GM23338 (cell line): ENCODE measurements at places on chromosomes 12 and 14. TPM values are rescaled to one million over a fixed set of nuclear protein-coding genes. Genes with fewer than 3 reads are reported as not detected.

DNA sequence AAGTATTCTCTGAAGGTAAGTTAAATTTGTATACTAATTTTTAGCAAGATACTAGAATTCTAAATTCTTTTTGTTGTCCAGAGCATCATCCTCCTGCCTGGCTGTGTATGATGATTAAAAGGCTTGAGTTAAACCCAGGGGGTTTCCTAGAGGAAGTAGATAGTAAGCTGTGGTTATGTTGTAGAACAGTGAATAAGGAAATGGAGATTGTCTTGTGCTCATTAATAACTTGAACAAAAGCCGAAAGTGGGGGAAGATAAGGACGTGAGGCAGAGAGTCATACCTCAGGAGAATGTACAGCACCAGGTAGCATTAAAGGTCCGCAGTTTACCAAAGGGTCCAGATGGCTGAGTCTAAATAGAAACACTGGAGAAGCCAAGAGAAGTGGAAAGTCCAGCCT lies 42.0 kb downstream of the CKB start:
- H3K4me1 ChIP-seq, result no peaks in the 10 kb centered on the region
- DNase-seq, result no peak
- H3K4me3 ChIP-seq, result no peak overlapping the region
- H3K27ac ChIP-seq, result no peak overlapping the region
- H3K27me3 ChIP-seq, result no peaks in the 10 kb centered on the region
- H3K36me3 ChIP-seq, result peaks cover 18% of the 10 kb centered on the region

DNA sequence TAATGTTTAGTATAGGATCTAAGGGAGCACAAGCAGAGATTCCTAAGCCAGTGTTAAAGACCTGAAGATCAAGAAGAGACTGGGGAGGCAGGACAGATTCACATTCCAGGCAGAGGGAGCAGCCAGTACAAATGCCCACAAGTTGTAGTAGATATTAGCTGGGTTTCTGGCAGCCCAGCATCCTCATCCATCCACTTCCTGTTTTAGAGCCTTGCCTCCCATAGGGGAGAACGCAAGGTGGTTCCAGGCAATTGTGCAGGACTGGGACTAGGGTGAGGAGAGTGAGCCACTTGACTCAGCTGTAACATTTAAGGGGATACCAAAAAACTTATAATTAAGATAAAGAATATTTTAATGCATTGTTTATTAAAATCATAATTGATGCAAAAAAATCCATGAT lies 71.3 kb upstream of the PSMA6 start:
- H3K27ac ChIP-seq, result no peak overlapping the region
- no peak for DNase-seq
- no peaks in the 10 kb centered on the region for H3K4me1 ChIP-seq
- no peaks in the 10 kb centered on the region for H3K36me3 ChIP-seq
- H3K4me3 ChIP-seq, result no peak overlapping the region
- no peaks in the 10 kb centered on the region for H3K27me3 ChIP-seq

DNA sequence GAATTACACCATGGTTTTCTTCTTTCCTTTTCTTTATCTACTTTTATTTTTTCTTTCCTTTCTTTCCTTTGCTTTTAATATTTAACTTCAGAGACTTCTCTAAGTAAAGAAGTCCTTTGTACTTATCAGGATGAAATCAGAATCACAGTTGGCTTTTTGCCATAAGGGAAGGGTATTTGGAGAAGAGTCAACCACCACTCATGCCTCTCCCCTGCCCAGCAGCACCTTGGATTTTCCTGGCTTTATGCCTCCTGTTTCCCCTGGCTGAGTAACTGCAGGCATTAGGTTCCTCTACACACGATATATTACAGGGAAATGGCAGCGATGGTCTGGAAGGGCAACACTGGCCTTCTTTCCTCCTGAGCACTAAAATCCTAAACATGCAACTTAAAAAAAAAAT lies 266.4 kb upstream of the CAND1 start:
- no peaks in the 10 kb centered on the region for H3K27me3 ChIP-seq
- H3K27ac ChIP-seq, result no peak overlapping the region
- no peak for DNase-seq
- peaks cover 8% of the 10 kb centered on the region for H3K4me1 ChIP-seq
- no peaks in the 10 kb centered on the region for H3K36me3 ChIP-seq
- no peak overlapping the region for H3K4me3 ChIP-seq

DNA sequence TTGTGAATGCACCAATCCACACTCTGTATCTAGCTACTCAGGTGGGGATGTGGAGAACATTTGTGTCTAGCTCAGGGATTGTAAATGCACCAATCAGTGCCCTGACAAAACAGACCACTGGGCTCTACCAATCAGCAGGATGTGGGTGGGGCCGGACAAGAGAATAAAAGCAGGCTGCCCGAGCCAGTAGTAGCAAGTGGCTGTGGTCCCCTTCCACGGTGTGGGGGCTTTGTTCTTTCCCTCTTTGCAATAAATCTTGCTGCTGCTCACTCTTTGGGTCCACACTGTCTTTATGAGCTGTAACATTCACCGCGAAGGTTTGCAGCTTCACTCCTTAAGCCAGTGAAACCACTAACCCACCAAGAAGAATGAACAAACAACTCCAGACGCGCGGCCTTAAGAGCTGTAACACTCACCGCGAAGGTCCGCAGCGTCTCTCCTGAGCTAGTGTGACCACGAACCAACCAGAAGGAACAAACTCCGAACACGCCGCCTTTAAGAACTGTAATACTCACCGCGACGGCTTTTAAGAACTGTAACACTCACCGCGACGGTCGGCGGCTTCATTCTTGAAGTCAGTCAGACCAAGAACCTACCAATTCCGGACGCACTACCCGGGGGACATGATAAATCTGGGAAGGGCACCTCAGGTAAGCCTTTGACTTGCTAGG lies 4.6 kb upstream of the LDHB start:
- H3K27me3 ChIP-seq, result no peaks in the 10 kb centered on the region
- H3K36me3 ChIP-seq, result no peaks in the 10 kb centered on the region
- H3K27ac ChIP-seq, result no peak overlapping the region

DNA sequence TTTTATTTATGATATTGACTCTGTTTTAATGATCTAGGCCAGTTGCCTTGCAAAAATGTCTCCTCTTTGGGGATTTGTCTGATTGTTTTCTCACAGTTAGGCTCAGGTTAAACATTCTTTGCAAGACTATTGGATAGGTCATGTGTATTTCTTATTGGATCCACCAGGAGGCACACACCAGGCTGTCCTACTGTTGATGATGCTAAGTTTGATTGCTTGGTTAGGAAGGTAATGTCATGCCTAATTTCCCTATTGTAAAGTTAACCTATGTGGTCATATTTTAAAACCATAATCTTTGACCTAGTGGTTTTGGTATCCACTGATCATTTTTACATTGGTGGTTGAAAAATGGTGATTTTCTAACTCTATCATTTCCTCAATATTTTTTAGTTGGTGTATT lies 137.1 kb downstream of the BRMS1L start:
- no peaks in the 10 kb centered on the region for H3K27me3 ChIP-seq
- H3K4me3 ChIP-seq, result no peak overlapping the region

The IAPP gene
- not detected in 2 replicates for total RNA-seq

DNA sequence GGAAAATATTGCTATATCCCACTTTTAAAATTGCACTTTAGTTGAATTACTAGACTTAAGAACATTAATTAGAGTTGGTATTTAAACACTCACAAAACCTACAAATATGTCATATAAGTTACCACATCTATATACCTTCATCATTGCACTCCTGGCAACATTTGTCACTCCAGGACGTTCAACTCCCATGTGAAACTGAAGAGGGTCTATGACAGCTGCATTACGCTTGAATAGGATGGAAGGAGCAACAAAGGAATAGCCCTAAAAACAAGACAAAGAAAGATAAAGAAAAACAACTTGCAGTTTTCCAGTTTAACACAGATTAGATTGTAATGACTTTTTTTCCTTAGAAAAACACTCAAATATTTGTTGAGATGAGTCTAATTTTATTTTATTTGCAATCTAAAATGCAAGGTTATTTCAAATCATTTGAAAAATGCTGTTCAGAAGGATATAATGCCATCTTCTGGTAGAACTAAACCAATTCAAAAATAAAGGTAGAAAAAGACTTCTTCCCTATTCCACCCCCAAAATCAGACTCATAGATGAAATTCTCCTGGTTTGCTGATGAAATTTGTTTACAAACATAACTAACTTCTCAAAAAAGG lies 84.3 kb upstream of the TTC7B start:
- H3K27ac ChIP-seq, result no peak overlapping the region
- H3K36me3 ChIP-seq, result no peaks in the 10 kb centered on the region
- H3K4me1 ChIP-seq, result no peaks in the 10 kb centered on the region
- no peaks in the 10 kb centered on the region for H3K27me3 ChIP-seq
- DNase-seq, result no peak

- DNase-seq, result no peak
- no peak overlapping the region for H3K27ac ChIP-seq
- no peaks in the 10 kb centered on the region for H3K36me3 ChIP-seq
- H3K4me1 ChIP-seq, result no peaks in the 10 kb centered on the region; the same call in 1 of the 2 replicates
Measured at GRCh38 chr14:96176275-96176674, 28.4 kb upstream of the BDKRB2 start.

The EML1 gene
- 18.1 and 24.1 TPM in 2 replicates for total RNA-seq

The C3AR1 gene
- not detected in 2 replicates for total RNA-seq

The TCL1B gene
- total RNA-seq, result 5.5 and 6.1 TPM in 2 replicates

The TAS2R42 gene
- 0.38 TPM in 1 of 2 replicates, not detected in the other for total RNA-seq

The TMEM179 gene
- total RNA-seq, result 4.8 and 5.0 TPM in 2 replicates

The EPS8 gene
- 3.5 and 7.3 TPM in 2 replicates for total RNA-seq

The ERP27 gene
- total RNA-seq, result not detected in 2 replicates

The ADSS1 gene
- total RNA-seq, result 4.3 and 11.6 TPM in 2 replicates
